ENCODE measurements at places on chromosomes 4 and X.

GRCh38 chr4:60780874-60781273 is 419.3 kb upstream of the ADGRL3 start:
- no peak for DNase-seq
- no peaks in the 10 kb centered on the region for H3K36me3 ChIP-seq
- no peak overlapping the region for H3K27ac ChIP-seq

DNA sequence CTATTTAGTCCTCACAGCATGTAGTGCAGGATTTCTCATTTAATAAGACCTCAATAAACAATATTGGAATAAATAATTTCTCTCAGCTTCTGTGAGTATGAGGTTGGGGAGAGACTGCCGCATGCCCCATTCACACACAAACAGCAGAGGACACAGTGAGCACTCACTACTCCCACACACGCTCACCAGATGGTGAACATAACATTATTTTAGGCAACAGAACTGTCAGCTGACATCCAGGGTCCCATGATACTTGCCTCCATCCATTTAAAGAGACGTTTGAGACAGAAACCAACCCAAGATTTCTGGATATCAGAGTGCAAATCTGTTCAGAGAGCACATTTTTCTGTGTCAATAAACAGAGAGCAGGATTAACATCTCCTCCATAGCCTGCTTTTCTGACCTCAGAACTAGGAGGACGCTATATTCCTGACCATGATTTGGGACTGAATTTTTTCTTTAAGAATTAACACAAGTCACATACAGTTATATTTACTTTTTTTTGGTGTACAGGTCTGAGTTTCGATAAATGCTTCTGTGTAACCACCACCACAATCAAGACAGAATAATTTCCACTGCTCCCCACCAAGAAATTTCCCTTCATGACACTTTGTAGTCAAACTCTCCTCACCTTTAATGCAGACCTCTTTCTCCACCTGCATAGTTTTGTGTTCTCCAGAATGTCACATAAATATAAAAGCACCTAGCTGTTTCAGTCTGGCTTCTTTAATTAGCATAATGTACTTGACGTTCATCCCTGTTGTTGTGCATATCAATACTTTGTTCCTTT is 16.7 kb downstream of the GPRIN3 start:
- H3K4me3 ChIP-seq, result no peak overlapping the region
- no peak overlapping the region for H3K27ac ChIP-seq
- H3K36me3 ChIP-seq, result no peaks in the 10 kb centered on the region

DNA sequence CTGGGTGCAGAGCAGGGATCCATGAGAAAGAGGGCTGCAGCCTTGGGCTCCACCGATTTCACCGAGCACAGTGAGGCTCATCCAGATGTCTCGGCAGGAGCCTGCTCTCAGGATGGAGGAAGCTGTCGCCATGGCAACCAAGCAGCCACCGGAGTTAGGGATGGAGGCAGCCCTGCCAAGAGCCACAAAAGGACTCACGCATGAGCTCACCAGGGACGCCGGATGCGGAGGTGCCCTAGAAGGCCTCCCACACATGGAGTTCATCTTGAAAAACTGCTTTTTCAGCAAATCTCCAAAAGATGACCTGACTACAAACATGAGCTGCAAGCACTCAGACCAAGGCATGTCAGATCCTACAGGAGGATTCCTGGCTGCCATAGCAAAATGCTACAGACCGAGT is 90.7 kb downstream of the WFS1 start:
- no peaks in the 10 kb centered on the region for H3K36me3 ChIP-seq
- no peaks in the 10 kb centered on the region for H3K4me1 ChIP-seq
- peak; percentile 72 for DNase-seq
- no peak overlapping the region for H3K27ac ChIP-seq
- H3K4me3 ChIP-seq, result no peak overlapping the region
- peaks cover 8% of the 10 kb centered on the region for H3K27me3 ChIP-seq

DNA sequence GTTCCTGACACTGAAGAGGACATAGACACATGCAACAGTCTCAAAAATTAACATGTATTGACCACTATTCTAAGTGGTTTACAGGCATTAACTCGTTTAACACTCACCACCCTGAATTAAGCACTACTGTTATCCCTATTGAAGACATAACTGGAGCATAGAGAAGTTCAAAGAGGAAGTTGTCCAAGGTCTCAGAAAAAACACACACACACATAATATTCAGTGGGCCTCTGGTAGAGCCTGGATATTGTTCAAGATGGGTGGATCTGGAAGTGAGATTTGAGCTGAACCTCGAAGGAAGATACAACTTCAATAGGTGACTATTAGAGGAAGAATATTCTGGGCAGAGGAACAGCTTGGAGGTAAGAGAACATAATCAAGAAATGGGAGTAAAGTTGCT is 334.9 kb downstream of the HNRNPD start:
- no peaks in the 10 kb centered on the region for H3K36me3 ChIP-seq
- no peak overlapping the region for H3K27ac ChIP-seq
- H3K27me3 ChIP-seq, result peaks cover 23% of the 10 kb centered on the region
- no peak for DNase-seq

DNA sequence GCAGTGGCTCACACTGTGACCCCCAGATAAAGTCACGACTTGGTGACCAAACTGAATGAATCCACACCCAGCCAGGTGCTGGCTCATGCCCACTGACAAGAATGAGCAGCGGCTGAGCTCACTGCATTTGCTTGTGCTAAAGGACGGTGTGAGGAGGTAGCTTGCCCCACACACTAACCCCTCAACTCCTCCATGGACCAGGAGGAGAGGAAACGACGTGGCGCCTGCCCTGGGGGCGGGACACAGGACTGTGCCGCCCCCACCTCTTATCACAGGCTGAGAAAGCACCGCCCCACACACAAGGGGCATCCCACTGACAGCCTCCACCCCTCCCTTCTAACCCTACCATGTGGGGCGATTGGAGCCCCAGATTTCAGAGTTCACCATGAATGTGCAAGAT is 43.0 kb downstream of the ZFYVE28 start:
- H3K27me3 ChIP-seq, result no peaks in the 10 kb centered on the region
- no peak overlapping the region for H3K4me3 ChIP-seq
- DNase-seq, result no peak
- H3K4me1 ChIP-seq, result no peaks in the 10 kb centered on the region

- no peak overlapping the region for H3K4me3 ChIP-seq
- no peaks in the 10 kb centered on the region for H3K27me3 ChIP-seq
- no peaks in the 10 kb centered on the region for H3K4me1 ChIP-seq
- no peak for DNase-seq
- H3K36me3 ChIP-seq, result no peaks in the 10 kb centered on the region
Measured at GRCh38 chrX:52852110-52852860, 15.6 kb downstream of the XAGE3 start.

Measured in endodermal cell (in vitro differentiated cells).